Activated CD4-positive, alpha-beta T cell treated with anti-CD3 and anti-CD28 coated beads, Interleukin-2, amount 50 U/mL, for 4 hours (primary cell): ENCODE measurements at places on chromosomes 7 and 10.

GRCh38 chr7:28889290-28889689 lies 68.8 kb downstream of the TRIL start:
- no peak for DNase-seq

- no peak for DNase-seq
These were observed 57.7 kb upstream of the PPP1R9A start for GRCh38 chr7:94849636-94850208.

- DNase-seq, result no peak
These were observed 37.2 kb upstream of the RAPGEF5 start for GRCh38 chr7:22393913-22394729.

GRCh38 chr7:33054261-33054964 lies 8.2 kb downstream of the NT5C3A start:
- DNase-seq, result no peak
